Stimulated activated CD8-positive, alpha-beta memory T cell treated with anti-CD3 and anti-CD28 coated beads, Interleukin-4, amount 100 ng/mL, for 1 hour (primary cell): ENCODE measurements at places on chromosomes 13 and 19.

DNA sequence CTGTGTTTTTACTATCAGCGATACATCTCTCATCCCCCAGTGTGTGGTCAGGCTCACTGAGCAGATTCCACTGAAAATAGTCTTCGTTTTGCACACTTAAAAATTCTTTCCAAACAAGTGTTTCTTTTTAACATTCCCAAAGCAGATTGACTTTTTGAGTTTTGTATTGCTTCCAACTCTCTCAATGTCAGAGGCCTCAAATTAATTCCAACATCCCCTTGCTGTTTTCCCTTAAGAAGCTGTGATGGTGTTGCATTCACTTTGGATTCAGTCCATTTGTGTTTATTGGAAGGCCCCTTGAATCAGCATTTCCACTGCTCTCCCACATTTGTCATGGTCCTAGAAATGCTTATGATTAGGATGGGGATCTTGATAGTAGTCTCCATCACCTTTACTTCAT is 228.7 kb downstream of the KCNRG start:
- DNase-seq: no peak

GRCh38 chr13:50685491-50685890 is 158.0 kb downstream of the DLEU7 start:
- DNase-seq: no peak

DNA sequence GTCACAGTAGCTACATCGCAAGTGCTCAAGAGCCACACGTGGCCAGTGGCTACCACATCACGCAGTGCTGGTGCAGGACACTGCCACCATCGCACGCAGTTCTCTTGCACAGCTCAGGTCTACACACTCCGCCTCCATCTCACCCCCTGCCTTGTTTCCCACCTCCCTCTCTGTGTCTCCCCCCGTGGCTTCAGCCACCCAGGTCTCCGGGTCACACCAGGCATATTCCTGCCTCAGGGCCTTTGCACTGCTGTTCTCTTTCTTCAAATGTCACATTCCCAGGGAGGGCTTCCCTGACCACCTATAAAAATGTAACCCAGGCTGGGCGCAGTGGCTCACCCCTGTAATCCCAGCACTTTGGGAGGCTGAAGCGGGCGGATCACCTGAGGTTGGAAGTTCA is 10.6 kb downstream of the CCDC8 start:
- DNase-seq: no peak

- DNase-seq: no peak
These were observed 137.5 kb downstream of the KCNRG start for GRCh38 chr13:50152655-50153309.

- DNase-seq: no peak
These were observed 473.5 kb downstream of the GPC6 start for GRCh38 chr13:93700115-93700514.

- DNase-seq: no peak
These were observed 100.7 kb downstream of the SERP2 start for GRCh38 chr13:44474122-44474910.

DNA sequence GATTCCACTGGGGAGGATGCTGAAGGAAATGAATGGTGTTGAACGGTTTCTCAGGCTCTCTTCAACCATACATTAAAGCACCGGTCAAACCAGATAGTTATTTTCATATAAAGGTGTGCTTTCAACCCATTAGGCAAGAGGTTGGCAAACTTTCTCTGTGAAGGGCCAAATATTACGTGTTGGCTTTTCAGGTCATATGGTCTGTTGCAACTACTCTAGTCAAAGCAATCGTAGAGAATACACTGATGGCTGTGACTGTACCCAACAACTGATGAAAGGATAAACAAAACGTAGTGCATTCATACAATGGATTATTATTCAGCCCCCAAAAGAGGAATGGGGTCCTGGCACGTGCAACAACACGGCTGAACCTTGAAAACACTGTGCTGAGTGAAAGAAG is 5.8 kb downstream of the ZSCAN5A start:
- no peak for DNase-seq
